ENCODE measurements at places on chromosomes 3 and 15.

DNA sequence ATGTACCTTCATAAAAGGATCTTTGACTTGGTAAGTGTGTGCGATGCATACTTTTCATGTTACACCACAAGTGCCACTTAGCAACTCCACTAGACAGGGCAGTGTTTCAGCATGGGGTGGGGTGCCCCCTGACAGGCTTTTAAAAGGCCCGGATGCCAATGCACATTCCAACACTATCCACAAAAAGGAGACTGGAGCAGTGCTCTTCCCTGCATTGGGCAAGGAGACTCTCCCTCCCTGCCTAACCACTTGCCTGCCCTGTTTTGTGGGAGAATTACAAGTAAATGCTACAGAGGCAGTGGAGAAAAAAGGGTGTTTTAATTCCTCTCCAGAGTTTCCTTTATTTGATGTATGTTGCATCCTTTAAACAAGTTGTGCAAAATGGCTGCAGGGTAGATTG lies 1.7 kb upstream of the RARB start:
- DNase-seq, result no peak

DNA sequence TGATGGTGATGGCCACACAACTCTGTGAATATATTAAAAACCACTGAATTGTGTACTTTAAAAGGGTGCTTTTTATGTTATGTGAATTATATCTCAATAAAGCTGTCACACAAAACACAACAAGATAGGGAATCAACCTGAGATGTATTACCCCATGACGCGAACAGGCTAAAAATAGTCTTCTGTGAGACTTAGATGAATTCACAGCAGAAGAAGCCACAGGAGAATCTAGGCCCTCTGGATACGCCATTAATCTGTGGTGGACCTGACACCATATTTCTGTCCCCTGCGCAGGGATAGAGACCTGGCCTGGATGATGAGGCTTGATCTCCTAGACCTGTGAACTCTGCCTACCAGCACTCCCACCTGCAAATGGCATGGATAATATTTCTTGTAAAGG lies 146.0 kb upstream of the HACD2 start:
- no peak for DNase-seq

- no peak for DNase-seq
These were observed 139.0 kb downstream of the MCTP2 start for GRCh38 chr15:94370206-94370935.

GRCh38 chr3:39088456-39088855 lies 19.0 kb downstream of the GORASP1 start:
- no peak for DNase-seq

DNA sequence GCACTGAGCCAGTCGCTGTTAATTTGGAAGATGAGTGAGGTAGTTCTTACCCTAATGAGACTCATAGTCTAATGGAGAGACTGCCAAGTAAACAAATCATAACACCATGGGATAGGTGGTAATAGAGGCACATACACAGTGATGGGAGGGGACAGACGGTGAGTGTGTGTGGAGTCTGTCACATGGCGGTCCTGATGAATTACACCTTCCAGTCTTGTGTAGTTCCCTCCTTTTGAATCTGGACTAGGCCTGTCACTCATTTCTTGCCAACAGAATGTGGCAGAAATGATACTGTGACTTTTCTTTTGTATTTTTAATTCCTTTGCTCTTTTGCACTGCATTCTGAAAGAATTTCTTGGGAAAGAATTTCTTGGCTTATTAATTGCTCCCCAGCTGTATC lies 78.1 kb downstream of the NR1D2 start:
- DNase-seq, result no peak

GRCh38 chr15:72873379-72874233 lies 90.0 kb upstream of the ADPGK start:
- DNase-seq, result no peak

DNA sequence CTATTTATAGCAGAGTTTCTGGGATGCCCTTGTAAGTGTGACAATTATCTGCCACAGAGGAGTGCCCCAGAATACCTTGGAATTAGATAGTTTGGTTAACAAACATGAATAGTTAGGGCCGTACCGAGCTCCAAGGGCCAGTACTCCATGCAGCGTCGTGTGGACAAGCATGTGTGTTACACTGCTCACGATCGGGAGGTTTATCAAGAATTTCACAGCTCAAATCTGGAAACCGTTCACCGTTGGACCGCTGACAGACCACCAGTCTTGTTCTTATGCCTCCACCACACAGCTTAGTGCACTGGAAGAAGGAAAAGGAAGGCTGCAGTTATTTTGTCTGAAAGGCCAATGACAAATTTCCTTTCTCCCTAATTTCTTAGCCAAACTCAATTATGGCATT lies 93.7 kb downstream of the ADAMTS9 start:
- no peak for DNase-seq

- DNase-seq, result no peak
These were observed 1.7 kb upstream of the CFAP91 start for GRCh38 chr3:119700920-119701734.

GRCh38 chr3:46663591-46664135 lies 29.8 kb downstream of the ALS2CL start:
- peak; percentile 31 for DNase-seq

DNA sequence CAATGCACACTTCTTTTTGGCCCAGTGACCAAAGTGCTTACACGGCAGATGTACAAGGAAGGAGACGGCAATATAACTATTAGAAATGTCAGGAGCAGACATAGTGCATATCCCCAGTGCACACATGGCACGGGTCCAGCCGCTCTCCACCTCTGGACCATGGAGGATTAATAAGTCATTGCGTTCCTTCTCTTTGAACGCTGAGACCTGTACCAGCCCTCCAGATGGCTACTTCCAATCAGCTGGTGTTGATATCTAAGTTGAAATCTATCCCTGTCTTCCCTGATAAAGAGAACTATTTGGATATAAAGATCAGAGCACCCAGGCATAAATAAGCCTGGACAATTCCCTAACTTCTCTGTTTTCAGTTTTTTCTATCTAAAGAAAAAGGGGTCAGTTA lies 212.5 kb downstream of the CADPS start:
- DNase-seq, result no peak

DNA sequence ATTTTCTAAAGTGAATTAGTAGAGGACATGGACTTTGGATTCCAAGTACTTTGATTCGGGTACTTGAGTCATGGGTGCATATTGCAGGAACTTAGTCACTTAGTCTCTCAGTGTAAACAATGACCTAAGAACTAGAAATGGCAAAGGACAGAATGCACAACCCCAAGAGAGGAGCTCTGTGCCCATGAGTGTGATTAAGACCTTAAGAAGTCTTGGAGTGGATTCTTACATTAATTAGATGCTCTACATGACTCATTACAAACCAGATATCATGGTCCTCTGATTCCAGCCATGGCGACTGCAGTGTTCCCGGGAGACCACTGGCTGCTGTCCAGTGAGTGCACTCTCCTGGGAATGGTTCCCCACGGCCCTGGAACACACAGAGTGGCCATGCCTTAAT lies 251.5 kb downstream of the GABRG3 start:
- no peak for DNase-seq

GRCh38 chr3:89059211-89059925 lies 48.1 kb upstream of the EPHA3 start:
- DNase-seq, result no peak

GRCh38 chr3:117141812-117142211 lies 432.2 kb downstream of the TUSC7 start:
- DNase-seq, result no peak

DNA sequence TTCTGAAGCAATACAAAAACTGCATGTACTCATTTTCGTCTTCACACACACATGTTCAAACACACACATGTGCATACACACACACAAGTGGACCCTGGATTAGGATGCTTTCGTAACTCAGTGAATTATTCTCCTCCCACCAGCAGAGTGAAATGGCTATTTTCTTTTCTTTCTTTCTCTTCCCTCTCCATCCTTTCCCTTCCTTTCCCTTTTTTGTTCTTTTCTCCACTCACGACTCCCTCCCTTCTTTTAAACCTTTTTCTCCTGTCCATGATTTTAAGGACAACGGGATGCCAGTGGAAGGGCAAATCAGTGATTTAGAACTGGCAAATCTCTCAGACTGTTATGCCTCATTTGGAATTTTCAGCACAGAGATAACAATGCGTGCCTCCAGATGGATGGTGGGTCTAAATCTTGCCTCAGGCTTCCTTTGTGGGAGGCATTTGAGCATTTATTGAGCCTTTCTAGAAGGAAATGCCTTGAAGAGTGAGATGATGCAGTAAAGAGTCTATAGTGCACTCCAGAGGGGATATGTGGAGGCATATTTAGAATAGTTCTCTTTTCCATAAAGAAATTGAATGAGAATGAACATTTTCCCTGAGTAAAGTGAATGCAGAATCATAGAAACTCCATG lies 130.4 kb upstream of the SLC7A14 start:
- DNase-seq, result no peak

DNA sequence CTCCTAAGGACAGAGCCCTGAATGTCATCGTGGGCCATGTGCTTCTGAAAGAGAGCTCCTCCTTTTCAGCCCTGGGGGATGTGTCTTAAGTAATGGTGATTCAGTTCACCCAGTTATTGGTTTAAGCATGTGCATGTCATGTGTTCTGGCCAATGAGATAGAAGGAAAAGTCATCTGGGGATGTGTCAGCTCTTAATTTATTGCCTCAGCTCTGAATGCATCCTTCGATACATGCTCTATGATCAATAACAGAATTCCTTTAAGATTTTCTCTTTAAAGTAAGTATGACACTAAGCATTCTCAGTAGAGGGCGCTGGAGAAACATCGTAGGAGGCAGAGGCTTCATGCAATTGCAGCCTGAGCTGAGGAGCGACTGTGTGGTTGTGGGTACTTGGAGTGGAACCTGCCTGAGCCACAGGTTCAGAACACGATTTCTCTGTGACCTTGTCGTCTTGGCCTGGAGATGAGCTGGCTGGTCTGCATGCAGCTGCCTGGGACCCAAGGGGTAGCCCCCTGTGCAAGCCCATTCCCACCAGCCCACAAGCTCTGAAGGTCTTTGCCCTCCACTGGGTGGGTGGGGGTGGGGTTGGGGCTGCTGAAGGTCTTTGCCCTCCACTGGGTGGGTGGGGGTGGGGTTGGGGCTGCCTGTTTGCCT lies 69.5 kb downstream of the C3orf38 start:
- DNase-seq, result peak; percentile 41

DNA sequence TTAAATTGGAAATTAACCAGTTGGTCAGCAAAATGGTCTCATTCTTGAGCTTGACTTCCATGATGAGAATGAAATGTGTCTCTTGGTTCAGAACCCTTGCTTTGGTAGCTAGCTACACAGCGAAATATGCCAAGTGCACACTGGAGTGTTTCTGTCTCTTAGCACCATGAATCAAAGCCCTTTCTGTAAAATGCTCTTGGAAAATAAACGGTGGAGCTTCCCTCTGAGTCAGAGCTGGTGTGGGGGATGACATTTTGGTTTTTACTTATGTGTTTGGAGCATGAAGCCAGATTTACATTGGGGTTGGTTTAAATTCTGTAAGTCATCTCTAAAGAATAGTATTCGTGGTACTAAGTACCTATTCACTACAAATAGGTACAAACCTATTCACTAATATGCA lies 85.1 kb upstream of the NANOGP8 start:
- no peak for DNase-seq

- no peak for DNase-seq
These were observed 70.2 kb upstream of the BFSP2 start for GRCh38 chr3:133329626-133330025.

GRCh38 chr15:56972016-56972415 lies 53.6 kb downstream of the TCF12 start:
- no peak for DNase-seq

GRCh38 chr15:43776101-43776717 lies 557 bp downstream of the ELL3 start:
- no peak for DNase-seq

GRCh38 chr15:93047621-93048425 lies 41.2 kb downstream of the RGMA start:
- no peak for DNase-seq

Data from right renal cortex interstitium (tissue), 3 donors.